ENCODE measurements at places on chromosomes 3 and 15.

- no peak for DNase-seq
Observed at GRCh38 chr15:63210151-63211091, 21.0 kb downstream of the RAB8B start.

GRCh38 chr3:158108445-158108985, 1.4 kb upstream of the RSRC1 start:
- no peak for DNase-seq

DNA sequence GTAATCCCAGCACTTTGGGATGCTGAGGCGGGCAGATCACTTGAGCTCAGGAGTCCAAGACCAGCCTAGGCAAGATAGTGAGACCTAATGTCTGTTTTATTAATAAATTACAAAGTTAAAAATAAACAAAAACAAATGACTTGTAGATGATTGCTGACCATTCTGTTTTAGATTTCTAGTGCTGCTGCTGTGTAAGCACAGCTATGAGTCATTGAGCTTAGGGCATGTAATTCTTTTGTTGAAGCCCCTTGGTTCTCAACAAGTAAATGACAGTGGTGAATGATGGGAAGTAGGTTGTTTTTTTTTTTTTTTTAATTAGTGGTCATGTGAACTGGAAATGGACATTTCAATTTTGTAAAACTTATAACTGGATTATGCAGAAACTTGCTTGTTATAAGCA, 63.3 kb downstream of the LEO1 start:
- no peak for DNase-seq

GRCh38 chr3:47399531-47400270, 18.9 kb downstream of the PTPN23 start:
- no peak for DNase-seq

- no peak for DNase-seq
Observed at GRCh38 chr15:32903591-32904290, 185.9 kb downstream of the GREM1 start.

- no peak for DNase-seq
Observed at GRCh38 chr3:73453666-73454065, 171.1 kb downstream of the PDZRN3 start.

DNA sequence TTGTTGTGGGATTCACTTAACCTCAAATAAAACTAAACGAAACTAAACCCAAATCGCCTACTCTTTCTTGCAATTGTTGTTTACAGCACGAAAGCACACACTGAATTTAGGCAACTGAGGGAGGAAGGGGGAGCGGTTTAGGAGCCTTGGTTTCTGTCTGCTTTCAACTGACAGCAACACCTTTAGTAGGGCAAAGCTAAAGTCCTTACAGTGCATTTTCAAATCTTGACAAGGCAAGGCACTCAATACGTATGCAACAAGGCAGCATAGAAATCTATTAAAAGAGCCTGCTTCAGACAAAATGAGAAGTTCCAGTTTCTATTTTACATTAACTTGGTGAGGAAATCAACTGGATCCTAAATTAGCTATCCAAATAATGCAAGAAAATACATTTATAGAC, 174.6 kb downstream of the CHST2 start:
- no peak for DNase-seq

DNA sequence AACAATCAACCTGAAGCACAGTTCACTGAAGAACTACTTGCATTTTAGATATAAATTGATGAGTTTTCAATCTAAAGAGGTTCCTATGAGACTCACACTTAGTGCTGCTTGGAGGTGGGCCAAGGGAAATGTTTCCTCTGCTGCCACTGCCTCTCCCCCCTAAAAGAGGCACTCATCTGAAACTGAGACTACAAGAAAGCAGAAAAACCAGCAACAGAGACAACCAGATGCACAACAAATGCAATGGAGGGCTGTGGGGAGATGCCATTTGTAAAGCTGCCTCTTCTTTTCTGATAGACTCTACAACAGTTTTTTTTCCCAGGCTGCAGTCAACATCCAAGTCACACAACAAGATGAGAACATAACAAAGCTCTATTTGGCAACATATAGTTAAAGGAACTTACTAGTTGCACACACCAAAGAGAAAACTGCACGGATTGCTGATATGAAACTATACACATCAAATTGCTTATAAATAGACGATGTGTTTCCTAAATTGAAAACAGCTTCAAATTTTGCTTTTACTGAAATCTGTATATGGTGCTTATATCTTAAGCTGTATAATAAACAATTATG, 11.0 kb downstream of the TSPAN3 start:
- no peak for DNase-seq

- DNase-seq, result peak; percentile 25
Observed at GRCh38 chr3:12706504-12707253, 42.8 kb upstream of the RAF1 start.

GRCh38 chr3:127484601-127485388, 105.7 kb downstream of the TPRA1 start:
- no peak for DNase-seq
